ENCODE measurements at places on chromosomes 12 and 14.
A peak's percentile ranks its signal among the peaks of the same experiment; 100 is the strongest.

- DNase-seq = no peak
Measured at GRCh38 chr12:97259098-97259497, 203.5 kb upstream of the RMST start.

GRCh38 chr14:64685371-64686281, 18.6 kb upstream of the PLEKHG3 start:
- no peak for DNase-seq

GRCh38 chr12:90899456-90900182, 55.4 kb downstream of the CCER1 start:
- DNase-seq = no peak

GRCh38 chr12:1080520-1081223, 89.6 kb downstream of the ERC1 start:
- DNase-seq = no peak

- no peak for DNase-seq
Measured at GRCh38 chr12:23238190-23238589, 613.2 kb downstream of the ETNK1 start.

DNA sequence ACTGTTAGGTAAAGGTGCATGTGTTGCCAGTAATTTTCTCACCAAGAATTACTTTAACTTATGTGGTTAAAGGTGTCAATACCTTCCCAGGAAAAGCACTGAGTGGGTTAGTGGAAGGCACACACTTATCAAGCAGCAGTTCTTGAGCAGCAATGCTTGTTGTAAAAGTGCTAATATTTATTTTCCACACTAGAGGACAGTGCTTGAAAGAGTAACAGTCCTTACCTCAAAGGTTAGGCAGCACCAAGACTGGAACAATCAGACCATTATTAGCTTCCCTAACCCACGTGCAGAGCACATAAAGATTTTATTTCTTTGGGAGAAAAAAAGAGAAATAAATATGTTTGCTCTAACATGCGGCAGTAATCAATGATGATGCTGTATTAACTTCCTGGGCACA, 48.8 kb upstream of the KRR1 start:
- DNase-seq = peak; percentile 21

- no peak for DNase-seq
Measured at GRCh38 chr12:59046763-59047534, 126.6 kb upstream of the LRIG3 start.

- DNase-seq = no peak
Measured at GRCh38 chr14:65000898-65001591, 14.3 kb downstream of the FNTB start.

GRCh38 chr12:111826316-111826715, 15.7 kb upstream of the MAPKAPK5 start:
- peak; percentile 17 for DNase-seq

DNA sequence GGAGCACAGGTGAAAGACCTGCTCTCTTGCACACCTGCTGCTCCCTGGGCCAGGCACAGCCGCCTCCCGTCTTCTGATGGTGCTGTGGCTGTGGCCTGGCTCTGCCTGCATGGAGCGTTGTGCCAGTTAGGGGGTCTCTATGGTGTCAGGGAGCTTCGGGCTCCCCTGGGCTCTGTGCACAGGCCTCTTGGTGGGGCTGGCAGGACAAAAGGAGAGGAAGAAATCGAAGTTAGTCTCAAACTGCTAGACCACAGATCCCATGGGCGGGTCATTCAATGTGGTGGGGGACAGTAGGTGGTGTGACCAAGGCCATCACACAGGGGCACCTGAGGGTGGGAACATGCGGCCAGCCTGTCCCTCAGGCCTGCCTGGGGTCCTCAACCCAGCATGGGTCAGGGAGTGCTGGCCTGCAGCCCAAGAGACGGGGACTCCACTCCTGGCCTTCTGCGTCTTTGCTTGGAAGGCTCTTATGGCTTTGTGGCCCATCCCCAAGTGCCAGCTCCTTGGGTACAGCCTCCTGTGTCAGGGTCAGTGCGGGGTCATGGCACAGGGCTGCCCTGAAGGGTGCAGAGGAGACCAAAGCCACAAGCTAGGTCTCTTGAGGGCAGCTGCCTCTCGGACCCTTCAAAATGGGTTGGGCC, 84.1 kb downstream of the KIF26A start:
- DNase-seq = no peak

- DNase-seq = no peak
Measured at GRCh38 chr12:69351462-69352236, 3.5 kb downstream of the LYZ start.

- no peak for DNase-seq
Measured at GRCh38 chr14:54472315-54472714, 16.5 kb downstream of the GMFB start.

GRCh38 chr14:56126637-56126913, 8.4 kb downstream of the PELI2 start:
- no peak for DNase-seq

DNA sequence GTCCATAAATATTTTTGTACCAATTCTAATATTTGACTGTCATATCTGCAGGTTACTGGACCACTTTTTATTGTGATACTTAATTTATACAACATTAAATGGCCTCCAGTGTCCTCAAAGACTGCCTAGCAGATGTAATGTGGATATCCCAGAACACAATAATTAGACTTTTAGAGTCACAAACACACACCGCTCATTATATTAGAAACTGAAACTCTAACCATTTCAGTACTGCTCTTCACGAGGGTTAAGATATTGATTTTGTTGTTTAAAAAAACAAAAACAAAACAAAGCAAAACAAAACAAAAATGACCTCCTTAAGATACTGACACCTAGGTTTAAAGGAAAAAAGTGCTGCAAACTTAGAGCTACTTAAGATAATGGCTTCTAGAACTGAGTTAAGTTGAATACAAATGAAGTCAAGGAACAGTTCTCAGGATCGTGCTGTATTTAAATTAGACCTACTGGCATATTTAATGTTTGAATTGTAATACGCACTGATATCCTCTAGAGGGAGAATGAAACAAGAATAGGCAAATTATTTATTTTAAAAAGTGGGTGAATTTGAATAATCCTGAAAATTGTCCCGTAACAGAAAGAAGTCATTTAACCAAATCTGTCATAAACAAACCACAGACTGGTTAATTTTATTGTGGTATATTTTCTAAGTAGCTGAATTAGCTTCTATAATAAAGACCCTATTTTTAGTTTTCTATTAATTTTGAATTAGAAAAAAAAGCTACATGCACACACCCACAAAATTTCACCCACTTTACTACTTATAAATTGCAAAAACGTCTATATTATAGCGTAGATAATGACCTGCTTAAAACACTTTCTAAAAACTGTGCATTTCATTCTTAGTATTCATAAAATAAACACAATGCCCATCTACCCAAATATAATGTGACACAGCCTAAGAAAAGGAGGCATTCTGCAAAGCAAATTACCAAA, 395.2 kb upstream of the DCN start:
- DNase-seq = no peak

DNA sequence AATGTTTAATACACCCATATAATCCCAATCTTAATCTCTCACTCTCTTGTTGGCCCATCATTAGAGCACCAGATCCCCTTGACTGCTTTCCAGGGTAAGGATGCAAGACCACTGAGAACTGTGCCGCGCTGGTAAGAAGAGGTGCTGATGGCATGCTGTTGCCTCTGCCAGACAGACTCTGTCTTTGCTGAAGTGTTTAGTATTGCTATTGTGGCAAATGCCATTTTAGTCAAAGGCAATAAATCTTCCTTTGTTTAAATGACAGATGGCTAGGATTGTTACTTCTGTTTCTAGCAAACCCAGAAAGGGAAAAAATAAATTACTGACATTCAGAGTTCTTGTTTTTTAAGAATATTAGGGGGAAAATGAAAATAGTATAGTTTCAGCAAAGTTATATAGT, 152.3 kb downstream of the MON2 start:
- DNase-seq = no peak

- DNase-seq = peak; percentile 8
Measured at GRCh38 chr12:79844693-79845092, 90.2 kb downstream of the PPP1R12A start.

- peak; percentile 3 for DNase-seq
Measured at GRCh38 chr12:121132601-121133481, at the start of gene P2RX7. Gene P2RX7 (plus strand): TSS chr12:121132876. CDS start chr12:121132971, 95 bp downstream.

DNA sequence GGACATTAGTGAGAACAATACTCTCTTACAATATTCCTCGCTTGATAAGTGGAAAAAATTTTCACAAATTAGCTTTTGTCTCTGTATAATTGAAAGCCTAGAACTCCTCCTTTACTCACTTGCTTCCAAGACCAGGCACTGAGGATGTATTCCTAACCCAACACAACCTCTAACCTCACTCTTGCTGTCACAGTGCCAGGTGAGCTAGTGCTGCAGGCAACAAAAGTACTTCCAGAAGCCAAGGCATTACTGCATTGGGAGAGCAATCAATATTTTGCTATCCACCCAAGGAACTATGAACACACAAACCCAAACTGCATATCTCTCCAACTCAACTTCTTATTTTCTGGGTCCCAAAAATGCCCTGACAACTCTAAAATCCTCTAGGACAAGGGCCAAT, 1081.0 kb downstream of the VRK1 start:
- DNase-seq = no peak

GRCh38 chr12:61646639-61647038, 613.6 kb upstream of the USP15 start:
- DNase-seq = no peak

Measured in AG09309 (cell line).